Fibroblast of upper back skin (primary cell): ENCODE measurements at places on chromosomes 12 and 14.
A peak's percentile ranks its signal among the peaks of the same experiment; 100 is the strongest.

DNA sequence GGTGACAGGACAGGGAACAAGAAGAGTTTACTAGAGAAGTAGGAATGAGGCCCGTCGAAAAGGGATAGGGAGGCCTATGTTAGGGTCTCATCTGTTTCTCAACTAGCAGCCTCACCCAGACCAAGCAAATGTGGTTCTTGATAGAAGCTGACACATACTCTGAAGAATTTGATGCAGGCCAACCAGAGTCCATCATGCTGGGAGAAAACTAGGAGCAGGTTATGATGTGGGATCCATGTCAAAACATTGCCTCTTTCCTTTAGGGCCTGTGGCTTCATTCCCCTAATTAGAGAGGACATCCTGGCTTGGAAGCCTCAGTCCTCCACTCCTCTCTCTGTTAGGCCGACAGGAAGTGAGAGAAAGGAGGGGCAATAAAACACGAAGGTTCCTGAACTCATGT, 122.8 kb downstream of the NTF3 start:
- peak; percentile 95 for DNase-seq

DNA sequence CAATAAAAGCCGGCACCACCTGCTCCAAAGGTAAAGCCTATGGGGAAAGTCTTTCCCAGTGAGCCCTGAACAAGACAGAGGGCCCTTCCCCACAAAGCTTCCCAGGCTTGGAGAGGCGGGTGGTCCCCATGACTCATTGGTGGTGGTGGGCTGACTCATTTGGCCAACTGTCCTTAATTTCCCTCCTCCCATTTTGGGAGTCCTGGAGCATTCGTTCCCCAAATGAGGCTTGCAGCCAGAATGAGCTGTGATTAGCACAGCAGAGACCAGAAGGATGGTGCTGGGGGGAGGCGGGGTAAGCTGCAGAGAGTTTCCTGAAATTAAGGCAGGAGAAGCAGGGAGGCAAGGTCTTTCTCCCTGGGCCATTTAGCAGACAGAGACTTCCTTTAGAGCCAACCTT, 241.7 kb downstream of the DPF3 start:
- peak; percentile 81 for DNase-seq

DNA sequence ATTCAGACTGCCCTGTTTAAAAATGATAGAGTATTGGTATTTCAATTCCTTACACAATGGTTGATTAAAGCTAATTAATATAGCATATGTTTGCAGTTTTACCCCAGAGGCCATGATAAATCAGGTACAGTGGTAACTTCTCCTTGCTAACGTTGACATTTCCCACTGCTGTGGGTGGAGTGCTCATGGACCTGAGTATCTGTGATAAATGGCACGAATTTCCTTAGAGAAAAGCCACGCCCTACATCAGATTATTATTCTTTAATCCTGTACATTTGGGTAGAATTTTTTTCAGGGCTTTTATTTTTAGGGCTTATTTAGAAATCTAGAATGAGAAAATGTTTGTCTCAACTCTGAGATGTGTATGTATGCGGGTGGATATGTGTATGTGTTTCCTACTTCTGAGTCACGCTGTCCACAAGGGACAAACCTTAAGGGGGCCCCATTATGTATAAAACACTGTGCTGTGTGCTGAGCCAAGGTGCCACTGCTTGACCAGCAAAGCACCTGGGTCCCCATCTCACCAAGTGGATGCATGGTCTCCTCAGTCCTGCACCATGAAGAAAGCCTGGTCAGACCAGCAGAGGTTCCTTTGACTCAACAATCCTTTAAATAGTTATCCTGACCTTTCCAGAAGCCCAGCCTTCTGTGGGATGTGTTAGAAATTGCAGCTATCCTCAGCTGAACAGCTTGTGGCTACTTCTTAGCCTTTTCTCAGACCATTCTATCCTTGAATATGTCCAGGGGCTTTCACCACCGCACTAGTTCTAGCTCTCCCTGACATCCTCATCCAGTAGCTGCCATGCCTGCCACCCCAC, 57.9 kb upstream of the STK38L start:
- DNase-seq = no peak

DNA sequence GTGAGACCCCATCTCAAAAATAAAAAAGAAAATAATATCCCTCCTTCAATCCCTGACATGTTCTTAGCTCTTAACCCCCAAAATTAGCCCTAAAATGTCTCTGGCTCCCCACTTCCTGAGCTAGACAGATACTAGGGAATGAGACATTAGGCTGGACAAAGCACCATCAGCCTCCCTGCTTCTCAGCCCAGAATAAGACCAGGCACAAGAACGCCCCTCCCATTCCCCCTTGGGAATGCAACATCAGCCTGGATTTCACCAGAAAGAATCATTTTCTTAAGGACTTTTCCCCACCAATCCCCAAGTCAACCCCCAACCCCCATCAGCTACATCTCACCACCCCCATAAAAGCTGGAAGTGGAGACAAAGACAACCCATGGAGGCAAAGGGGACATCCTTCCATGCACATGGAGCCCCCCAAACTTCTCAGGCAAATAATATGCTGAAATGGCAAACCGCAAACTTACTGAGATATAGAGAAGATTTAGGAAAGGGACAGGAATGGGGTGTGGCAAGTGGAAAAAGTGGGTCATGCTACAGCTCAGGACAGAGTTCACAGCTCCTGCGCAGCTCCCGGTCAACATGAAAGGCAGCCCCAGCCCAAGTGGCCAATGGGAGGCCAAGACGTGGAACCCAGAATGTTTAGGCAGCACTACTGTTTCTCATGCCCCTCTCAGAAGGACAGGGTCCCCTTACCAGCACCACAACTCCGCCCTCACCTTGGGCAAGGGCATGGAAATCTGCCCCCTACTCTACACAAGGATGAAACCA, 2.7 kb downstream of the CHD4 start:
- peak; percentile 76 for DNase-seq

GRCh38 chr12:12534166-12534866, 28.3 kb downstream of the DUSP16 start:
- no peak for DNase-seq

DNA sequence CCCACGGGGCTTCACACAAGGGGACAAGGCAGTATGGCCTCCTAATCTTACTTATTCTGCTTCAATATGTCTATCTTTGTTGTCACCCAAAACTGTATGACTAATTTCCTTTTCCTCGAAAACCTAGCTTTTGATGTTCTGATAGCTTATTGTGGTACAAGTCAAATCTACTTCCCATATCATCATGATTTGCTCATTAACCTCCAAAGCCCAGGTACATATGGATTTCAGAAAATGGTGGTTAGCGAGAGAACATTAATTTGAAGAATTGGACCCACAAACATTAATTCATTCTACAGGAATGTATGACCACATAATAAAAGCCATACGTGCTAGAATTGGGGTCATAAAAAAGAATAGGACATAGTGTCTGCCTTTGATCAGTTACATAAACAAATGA, 412.5 kb downstream of the CCDC91 start:
- DNase-seq = peak; percentile 65

DNA sequence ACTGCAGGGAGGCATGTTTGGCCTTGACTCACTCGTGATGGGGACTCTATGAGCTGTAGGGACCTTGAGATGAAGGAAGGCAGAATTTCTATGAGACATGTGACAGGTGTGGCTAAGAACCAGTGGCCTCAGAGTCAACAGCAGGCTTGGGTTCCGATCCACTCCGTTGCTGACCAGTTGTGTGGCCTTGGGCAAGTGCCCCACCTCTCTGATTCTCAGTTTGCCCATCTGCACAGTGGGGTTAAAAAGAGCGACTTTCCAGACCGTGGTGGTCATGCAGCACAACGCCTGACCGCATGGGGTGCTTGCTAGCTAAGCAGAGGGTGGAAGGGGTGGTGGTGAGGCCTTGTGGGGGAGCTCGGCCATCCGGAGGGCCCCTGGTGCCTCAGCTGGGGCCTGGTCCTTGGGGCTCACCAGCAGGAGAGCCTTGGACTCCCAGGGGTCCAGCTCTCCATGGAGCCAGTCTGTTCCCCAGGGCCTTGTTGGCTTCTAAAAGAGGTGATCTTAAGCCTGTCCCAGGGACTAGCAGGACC, 18.5 kb downstream of the PAPLN start:
- no peak for DNase-seq

GRCh38 chr12:68620519-68621471, 10.1 kb downstream of the RAP1B start:
- no peak for DNase-seq

DNA sequence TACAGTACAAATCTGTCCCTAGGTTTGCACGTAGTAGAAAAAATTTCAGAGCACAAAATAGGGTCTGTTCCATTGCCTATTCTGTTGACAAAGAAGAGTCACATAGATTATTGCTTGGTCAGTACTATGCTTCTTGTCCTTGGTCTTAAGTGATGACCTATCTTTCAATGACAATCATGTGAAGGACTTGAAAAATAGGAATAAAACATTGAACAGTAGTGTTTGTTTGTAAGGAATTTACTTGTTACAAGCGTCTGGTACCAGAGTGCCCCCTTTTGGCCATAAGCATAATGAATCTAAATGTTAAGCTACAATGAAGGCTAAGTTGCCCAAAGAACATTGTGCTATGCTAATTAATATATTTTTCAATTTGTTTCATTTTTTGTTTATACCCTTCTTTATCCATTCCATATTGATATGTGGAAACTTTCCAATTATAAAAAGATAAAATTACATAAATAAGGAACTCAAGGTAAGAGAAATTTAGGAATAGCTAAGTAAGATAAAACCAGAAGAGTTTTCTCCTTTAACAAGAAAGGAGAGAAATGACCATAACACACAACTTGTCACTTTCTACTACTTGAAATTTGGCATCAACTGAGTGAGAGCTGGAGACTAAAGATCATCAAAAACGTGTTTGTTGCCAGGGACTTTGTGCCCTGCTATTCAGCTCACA, 204.7 kb downstream of the EPS8 start:
- DNase-seq = peak; percentile 68

DNA sequence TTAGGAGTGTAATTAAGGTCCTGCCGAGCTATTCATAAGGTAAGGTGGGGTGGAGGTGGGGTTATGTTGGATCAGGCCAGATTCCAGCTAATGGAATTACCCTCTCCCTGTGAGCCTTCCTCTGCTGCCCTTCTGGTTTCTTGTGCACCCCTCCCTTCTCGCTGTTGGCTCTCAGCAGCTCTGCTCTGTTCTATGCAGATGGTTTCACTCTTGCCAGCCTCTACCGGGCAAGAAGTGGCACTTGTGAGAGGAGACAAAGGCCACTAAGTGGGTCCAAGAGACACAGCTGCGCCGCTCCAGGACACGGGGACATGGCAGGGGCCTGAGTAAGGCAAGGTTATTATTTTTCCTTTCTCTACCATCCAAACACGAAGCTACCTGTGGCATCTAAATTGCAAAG, 334.4 kb downstream of the EMP1 start:
- DNase-seq = no peak

GRCh38 chr12:21330682-21331253, 3.9 kb downstream of the SLCO1A2 start:
- DNase-seq = no peak

DNA sequence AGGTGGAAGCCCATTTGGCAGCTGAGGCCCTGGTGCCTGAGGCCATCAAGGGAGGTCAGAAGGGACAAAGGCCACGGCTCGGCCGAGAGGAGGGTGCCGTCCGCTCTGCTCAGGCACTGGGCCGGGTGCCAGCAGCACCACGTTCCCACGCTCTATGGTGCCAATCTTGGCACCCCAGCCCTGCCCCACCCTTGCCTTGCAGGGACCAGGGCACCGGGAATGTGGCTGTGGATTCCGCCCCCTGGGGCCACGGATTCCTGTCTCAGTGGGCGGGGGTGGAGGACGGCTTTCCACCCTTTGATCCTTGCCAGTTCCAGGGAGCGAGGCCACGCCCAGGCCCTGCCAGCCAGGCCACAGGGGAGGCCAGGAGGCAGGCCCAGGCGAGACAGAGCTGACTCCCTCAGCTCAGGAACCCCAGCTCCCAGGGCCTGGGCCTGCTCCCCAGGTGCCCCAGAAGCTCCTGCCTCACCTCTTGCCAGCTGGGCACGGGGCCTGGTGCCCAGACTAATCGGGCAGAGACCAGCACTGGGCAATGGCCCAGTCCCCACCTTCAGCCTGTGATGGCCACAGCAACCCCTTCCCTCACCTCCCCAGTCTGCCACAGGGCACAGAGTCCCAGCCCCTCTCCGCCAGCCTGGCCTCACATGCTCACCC, 26.4 kb upstream of the GPR132 start:
- DNase-seq = no peak

DNA sequence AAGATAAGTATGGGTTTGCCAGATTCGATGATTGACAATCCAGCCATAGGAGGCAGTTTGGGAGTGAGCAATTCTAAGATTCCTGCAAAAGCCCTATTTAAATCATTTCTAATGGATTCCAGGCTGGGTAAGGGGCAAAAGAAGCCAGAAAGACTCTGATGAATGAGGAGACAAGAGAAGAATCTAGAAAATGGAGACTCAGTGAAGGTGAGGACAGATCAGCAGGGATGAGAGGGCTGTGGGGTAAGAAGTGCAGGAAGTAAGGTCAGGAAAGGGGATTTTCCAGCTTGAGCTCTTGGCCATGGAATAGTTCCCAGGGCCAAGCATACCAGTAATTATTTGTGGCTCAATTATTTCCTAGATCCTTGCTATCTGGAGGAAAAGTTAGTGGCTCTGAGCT, 87.3 kb downstream of the TMX1 start:
- DNase-seq = peak; percentile 79

- peak; percentile 10 for DNase-seq
These were observed 21.4 kb downstream of the ABCB9 start for GRCh38 chr12:122944605-122945592.

DNA sequence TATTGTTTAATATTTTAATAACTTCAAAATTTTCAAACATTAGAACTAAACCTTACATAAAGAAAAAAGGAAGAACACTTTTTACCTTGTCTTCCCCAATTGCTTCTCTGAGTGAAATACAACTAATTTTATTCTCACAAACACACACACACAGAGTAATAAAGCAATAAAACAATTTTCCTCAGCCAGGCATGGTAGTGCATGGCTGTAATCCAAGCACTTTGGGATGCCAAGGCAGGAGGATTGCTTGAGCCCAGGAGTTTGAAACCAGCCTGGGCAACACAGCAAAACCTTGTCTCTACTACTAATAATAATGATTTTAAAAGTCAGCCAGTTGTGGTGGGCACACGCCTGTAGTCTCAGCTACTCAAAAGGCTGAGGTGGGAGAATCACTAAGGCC, 13.1 kb downstream of the PPP1R12A start:
- no peak for DNase-seq

DNA sequence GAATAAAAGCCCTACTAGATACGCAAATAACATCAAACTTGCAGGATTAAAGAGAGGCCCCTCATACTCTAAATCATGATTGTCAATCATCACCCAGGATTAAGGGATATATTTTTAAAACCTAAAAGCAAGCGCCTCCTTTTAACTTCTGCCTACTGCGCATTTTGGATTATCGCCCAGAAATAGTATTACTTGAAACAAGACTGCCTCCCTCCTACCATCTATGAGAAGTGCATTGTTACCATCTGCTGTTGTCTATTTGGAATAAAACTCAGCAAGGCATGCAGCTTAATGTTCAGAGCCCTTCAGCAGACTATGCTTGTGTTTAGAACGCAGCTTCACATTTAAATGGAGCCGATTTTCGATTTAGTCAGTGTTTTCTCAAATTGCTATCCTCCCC, 79.6 kb downstream of the EXOC5 start:
- peak; percentile 31 for DNase-seq
